ENCODE measurements at places on chromosomes 7 and 10.

GRCh38 chr7:96026611-96027010 is 254.3 kb downstream of the DYNC1I1 start:
- peak; percentile 9 for DNase-seq

- no peak for DNase-seq
These were observed 148.4 kb upstream of the KAT6B start for GRCh38 chr10:74677951-74678350.

- no peak for DNase-seq
These were observed 8.9 kb upstream of the CDK1 start for GRCh38 chr10:60769406-60769805.

GRCh38 chr10:119208553-119208940 is 1.2 kb downstream of the GRK5 start:
- DNase-seq, result peak; percentile 55

DNA sequence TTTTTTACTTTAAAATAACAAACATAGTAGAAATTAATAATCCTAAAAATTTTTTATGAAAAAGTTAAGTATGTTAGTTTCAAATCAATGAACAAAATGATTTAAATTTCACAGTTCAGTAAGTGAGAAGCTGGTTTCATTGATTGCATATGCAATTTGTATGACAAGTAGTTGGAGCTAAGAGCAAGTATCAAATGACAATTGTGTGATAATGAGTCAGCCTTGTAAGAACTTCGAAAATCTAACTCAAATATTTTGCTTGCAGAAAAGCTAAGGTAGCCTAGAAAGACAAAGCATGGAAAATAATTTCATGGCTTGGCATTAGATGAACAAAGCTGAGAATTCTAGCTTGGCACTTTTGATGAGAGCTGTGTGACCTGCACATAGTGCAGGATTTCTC is 111.5 kb downstream of the HDAC9 start:
- DNase-seq, result peak; percentile 7

DNA sequence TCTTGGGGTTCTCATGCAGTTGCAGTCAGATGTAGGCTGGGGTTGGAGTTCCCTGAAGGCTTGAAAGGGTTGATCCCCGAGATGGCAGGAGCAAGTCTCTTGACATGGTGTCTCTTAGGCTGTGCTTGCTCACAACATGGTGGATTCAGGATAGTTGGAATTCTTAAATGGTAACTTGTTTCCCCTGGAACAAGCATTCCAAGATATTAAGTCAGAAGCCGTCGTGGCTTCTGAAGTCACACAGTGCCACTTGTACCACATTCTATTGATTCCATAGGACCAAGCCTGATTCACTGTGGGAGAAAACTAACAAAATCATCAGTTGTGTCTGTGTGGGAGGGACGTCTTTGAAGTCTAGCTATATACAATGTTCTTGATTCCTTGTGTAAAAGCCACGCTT is 3.5 kb upstream of the SLC35B4 start:
- no peak for DNase-seq

Measured in fibroblast of the aortic adventitia (primary cell).